ENCODE measurements at places on chromosomes 1 and 21.

- DNase-seq = peak; percentile 67
Measured at GRCh38 chr1:198649968-198650338, 11.1 kb downstream of the PTPRC start.

- no peak for DNase-seq
Measured at GRCh38 chr1:100076319-100076718, 56.4 kb downstream of the SASS6 start.

- no peak for DNase-seq
Measured at GRCh38 chr1:71298633-71299032, 217.8 kb upstream of the ZRANB2 start.

- no peak for DNase-seq
Measured at GRCh38 chr1:198168227-198168626, 11.4 kb downstream of the NEK7 start.

- no peak for DNase-seq
Measured at GRCh38 chr1:203726417-203726867, 38.5 kb upstream of the LAX1 start.

DNA sequence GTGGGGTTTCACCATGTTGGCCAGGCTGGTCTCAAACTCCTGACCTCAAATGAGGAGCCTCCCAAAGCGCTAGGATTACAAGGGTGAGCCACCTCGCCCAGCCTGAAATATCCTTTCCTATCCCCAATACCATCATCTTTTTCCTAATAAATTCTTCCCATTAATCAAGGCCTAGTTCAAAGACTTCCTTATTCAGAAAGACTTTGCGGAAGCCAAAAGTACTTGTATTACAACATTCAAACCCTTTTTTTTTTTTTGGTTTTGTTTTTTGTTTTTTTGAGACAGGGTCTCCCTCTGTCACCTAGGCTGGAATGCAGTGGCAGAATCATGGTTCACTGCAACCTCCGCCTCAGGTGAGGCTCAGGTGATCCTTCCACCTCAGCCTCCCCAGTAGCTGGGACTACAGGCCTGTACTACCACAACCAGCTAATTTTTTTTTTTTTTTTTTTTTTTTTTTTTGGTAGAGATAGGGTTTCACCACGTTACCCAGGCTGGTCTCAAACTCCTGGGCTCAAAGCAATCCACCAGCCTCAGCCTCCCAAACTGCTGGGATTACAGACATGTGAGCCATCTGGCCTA, 7.6 kb downstream of the SLC19A2 start:
- no peak for DNase-seq

- no peak for DNase-seq
Measured at GRCh38 chr1:202578001-202578504, 132.2 kb downstream of the SYT2 start.

DNA sequence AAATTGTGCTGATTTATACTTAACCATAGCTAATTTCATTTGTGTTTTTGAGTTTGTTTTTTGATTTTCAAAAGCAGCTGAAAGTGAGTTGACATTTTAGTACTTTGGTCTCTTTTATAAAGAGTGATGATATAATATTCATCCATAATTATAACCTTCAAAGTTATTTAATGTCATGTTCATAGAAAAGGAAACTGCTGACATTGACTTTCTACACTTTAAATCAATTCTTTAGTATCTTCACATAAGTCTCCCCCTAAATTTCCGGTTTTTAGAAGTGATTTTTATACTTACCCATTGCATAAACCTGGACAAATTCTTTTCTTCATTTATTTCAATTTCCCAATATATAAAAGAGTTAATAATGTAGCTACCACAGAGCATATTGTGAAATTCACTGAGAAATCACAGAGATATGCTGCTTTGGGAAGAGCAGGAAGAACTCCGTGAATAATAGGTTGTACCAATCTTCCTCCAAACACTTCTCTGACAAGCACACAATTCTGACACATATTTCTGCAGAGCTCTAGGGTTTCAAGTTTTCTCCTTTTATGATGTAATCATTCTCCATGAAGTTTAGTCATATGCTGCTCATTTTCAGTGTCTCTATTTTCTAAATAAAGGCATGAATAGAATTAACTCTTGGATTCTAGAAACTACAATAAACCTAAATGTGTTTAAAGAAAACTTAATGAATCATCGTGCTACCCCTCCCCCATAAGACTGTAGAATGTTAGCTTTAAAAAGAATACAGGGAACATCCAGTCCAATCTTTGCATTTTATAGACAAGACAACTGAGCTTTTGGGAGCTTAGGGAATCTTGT, 25.6 kb upstream of the CDC42BPA start:
- DNase-seq = no peak

GRCh38 chr1:100700586-100700985, 19.0 kb upstream of the VCAM1 start:
- no peak for DNase-seq

DNA sequence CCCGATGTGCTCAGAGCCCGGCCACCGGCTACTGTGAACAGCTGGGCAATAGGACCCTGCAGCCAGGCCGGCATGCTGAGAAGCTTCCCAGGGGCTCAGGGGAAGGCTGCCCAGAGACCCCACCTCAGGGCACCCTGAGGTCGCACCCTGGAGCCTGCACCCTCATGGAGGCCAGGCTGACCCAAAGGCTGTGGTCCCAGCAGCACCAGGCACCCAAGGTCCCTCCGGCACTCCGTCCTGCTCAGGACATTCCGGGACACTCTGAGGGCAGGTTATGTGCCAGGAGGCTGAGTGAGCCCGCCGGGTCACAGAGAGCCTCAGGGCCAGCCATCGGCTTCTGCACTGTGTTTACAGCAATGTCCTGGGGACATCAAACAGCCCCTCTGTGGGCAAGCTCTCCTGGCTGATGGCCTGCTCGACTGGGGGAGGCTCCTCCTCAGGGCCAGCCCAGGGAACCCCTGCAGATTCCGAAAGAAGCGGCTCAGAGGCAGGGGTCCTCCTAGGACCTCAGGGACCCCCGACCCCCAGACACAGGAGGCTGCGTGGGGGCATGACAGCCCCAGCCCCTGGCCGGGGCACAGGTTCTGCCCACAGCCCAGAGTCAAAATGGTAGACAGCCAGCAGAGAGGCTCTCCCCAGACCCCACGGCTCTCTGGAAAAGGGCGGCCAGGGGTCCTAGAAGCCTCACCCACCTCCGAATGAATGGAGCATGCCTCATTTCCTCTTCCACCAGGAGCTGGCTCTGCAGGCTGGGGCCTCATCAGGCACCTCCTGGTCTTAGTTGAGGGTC, 8.2 kb downstream of the SLC19A1 start:
- DNase-seq = no peak

GRCh38 chr1:1122078-1122811, 6.4 kb upstream of the C1orf159 start:
- DNase-seq = peak; percentile 87

DNA sequence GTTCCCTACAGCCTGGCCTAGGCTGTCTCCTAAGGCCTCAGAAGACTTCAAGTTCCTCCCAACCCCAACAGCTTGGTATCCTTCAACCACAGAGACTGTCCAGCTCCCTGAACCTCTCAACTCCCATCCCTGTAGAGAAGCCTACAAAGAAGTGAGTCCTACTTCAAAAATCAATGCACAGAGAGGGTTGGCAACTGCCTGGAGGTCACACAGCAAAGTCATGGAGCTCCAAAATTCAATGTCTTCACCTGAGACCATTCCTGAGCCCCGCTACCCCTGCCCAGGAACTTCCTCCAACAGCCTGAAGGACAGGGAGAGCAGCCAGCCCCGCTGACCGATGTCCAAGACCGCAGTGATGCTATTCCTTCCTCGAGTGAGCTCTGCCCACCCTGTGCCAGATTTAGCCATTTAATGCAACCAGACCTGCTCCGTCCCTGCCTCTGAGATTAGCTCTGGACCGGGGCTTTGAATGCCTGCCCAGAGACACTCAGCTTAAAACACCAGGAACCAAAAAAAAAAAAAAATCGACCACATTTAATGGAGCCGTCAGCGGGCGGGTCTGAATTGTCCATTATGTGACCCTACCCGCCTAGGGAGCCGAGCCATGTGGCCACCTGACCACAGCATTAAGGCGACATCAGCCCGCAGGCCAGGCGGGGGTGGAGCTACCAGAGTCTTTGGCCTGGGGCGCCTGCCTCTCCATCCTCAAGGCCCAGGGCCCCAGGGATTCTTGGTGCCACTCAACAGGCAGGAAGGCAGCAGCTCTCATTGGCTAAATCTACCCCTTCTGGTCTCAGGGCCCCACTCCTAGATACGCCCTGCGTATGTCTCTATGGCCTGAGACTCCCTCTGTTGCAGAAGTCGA, 148.6 kb downstream of the SYF2 start:
- no peak for DNase-seq

DNA sequence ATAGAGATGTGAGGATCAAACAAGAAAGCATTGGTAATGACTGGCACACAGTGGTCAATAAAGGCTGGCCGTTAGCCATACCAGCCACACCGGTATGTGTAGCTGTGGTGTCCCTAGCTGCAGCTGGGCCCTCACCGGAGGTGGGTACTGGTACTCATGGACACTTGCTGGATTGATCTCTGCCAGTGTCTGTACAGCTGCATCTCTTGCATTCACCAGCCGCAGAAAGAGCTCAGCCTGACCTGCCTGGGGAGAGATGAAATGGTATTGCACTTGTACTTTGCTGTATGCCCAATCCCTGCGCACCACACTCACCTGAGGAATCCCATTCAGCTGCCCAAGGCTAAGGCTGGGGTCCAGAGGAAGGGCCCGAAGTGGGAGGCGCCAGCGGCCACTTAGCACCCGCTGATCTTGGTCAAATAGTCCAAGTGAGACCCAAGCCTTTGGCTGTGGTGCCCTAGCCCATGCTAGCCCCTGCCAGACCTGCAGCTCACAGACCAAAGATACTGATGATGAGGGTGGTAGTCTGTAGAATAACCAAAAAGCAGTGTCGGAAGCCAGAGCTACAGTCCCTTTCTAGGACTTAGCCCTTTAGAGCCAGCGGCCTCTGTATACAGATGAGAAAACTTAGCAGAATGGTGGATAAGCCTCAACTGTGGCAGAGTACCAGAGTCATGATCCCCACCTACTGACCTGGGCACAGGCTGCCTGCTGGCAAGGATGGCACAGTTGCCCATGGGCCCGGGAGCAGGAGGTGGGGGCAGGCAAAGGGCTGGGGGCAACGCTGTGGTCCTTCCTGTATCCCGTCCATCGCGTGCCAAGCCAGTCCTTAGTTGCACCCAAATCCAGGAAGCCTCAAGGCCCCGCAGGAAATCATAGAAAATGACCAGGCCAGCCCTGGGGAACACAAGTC, 3.0 kb downstream of the CCDC17 start:
- no peak for DNase-seq

GRCh38 chr1:115312742-115313141, 25.3 kb downstream of the NGF start:
- no peak for DNase-seq

- DNase-seq = no peak
Measured at GRCh38 chr1:33955096-33955495, 91.2 kb downstream of the HMGB4 start.

GRCh38 chr1:25796811-25797458, 3.1 kb upstream of the SELENON start:
- peak; percentile 92 for DNase-seq

GRCh38 chr1:23667411-23667810, 24.2 kb upstream of the RPL11 start:
- DNase-seq = no peak

GRCh38 chr1:162168261-162168660, 98.8 kb downstream of the NOS1AP start:
- DNase-seq = no peak

- peak; percentile 52 for DNase-seq
Measured at GRCh38 chr21:46424039-46424591, 34.6 kb upstream of the DIP2A start.

DNA sequence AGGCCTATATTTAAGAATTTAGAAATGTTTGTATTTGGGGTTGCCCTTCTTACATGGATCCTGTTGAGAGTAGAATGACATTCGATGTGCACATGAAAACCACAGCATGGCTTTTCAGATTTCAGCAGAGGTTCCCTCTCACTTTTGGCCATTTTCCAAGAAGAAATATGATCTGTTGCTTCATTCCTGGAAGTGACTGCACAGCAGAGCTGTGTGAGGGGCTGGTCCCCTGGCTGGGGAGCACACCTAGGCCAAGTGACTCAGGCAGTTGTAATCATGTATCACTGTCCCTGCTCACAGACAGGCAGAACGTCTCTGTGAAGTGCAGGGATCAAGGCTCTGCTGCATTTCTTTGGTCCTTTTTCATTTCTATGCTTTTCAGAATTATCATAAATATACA, 32.3 kb downstream of the AGT start:
- peak; percentile 7 for DNase-seq

DNA sequence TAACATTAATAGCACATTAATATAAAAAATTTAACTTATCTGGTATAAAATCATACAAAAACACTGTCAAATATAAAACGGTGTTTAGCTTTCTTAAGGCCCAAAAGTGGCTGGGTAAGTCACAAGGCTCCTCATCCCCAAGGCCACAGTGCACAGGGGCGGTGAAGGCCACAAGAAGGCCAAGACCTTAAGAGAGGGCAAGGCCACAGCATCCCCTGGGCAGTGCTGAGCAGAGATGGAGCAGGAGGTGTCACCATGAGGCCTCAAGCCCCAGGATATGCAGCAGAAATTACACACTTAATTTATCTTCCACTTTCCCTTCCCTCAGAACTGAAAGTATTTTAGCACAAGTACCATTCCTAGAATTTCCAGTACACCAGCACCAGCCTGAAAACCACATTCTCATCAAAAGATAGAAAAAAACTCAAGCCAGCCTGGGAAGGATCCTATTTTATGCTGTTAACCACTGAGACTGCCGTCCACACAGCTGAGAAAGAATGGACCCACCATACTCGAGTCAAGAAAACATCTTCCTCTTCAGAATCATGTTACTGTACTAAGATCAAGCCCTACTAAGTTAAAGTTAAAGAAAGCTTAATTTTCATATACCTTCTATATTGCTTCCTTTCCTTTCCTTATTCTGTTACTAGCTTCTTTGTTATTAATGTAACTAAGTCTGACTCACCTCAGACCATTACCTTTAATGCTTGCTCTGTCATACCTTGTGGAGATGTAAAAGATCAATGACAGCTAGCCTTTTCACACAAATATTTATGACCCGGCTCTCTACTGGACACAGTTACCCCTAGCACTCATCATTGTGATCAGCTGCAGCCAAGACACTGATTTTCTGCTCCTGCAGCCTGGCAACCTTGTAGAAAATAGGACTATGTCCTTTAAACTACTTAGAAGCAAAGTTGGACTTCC, 26.4 kb upstream of the FMO1 start:
- no peak for DNase-seq

DNA sequence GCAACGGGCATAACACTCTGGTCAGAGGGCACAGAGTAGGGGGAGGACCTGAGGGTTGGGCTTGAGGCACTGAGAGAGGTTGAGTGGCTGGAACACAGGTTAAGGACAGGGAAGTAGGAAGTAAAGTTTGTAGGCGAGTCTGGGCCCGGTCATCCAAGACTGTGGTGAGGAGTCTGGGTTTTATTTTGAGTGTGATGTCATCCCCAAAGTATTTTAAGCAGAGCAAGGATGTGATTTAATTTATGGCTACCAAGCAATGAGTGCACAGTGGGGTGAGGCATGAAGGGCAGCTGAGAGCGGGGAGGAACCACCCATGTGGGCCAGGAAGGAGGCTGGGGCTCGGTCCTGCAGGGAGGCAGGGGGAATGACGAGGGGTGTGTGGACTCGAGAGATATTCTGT, 11.2 kb upstream of the VWA5B1 start:
- DNase-seq = no peak

All from activated CD8-positive, alpha-beta T cell treated with anti-CD3 and anti-CD28 coated beads for 36 hours (primary cell).